H4 (cell line): ENCODE measurements at places on chromosomes 13 and 19. TPM values are rescaled to one million over a fixed set of nuclear protein-coding genes. Genes with fewer than 3 reads are reported as not detected.

Gene HCST
- not detected in 2 replicates for total RNA-seq

Gene SNRNP70
- total RNA-seq: 138 and 189 TPM in 2 replicates

Gene LCP1
- 66.6 and 77.8 TPM in 2 replicates for total RNA-seq

Gene IZUMO1
- total RNA-seq: not detected in 2 replicates
